T-helper 9 cell (primary cell): ENCODE measurements at places on chromosomes 7 and 10.

DNA sequence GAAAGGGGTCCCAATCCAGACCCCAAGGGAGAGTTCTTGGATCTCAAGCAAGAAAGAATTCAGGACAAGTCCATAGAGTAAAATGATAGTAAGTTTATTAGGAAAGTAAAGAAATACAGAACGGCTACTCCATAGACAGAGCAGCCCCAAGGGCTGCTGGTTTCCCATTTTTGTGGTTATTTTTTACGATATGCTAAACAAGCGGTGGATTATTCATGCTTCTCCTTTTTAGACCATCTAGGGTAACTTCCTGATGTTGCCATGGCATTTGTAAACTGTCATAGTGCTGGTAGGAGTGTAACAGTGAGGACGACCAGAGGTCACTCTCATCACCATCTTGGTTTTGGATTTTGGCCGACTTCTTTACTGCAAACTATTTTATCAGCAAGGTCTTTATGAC lies 1033.4 kb downstream of the SORCS3 start:
- no peak for DNase-seq

DNA sequence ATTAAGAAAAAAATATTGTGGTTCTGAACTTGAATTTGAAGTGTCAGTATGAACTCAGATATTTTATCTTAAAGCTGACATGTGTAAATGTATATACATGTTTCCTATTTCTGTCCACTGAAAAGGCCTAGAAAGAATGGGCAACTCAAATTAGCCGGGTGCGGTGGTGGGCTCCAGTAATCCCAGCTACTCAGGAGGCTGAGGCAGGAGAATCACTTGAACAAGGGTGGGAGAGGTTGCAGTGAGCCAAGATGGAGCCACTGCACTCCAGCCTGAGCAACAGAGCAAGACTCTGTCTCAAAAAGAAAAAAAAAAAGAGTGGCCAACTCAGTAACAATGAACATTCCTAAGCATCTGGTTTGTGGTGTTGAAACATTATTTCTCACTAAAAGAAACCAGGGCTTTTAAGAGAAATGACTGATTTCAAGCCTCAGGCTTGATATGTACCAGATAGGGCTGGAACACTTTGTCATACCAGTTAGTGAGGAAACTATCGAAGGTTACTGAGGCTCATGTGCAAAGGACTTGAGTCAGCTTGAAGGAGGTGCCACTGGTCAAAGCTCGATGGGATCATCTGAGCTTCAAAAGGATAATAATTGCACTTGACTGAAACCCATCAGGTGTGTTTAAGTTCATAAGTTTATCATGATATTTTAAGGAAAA lies 40.5 kb downstream of the AOAH start:
- no peak for DNase-seq

DNA sequence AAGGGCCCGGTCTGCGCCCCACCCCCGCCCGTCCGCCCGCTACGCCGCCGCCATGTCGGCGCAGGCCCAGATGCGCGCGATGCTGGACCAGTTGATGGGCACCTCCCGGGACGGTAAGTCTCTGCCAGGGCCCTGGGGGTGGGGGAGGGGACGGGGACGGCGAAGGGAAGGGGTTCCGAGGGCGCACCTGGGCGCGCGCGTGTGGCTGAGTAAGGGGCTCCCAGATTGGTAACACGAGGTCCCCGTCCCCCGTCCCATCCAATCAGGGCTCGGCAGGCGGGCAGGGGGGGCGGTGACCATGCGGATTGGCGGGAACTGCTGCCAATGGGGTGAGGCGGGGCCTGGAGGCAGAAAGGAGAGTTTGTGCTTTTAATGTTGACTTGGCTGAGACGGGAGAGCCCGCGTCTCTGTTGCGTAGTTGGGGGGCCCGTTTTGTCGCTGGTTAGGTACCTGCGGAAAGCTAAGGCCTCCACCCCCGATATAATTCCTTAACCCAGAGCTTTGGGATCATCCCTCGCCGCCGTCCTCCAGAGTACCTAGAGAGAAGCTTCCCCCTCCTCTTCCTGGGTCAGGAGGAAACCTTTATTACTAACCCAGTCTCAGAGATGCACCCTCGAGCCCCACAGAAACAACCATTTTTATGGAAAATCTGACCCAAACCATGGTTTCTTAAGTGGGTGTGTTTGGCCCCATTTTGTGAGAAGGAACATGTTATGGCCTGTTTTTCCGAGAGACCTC lies 685 bp downstream of the LUC7L2 start:
- DNase-seq: peak; percentile 96

DNA sequence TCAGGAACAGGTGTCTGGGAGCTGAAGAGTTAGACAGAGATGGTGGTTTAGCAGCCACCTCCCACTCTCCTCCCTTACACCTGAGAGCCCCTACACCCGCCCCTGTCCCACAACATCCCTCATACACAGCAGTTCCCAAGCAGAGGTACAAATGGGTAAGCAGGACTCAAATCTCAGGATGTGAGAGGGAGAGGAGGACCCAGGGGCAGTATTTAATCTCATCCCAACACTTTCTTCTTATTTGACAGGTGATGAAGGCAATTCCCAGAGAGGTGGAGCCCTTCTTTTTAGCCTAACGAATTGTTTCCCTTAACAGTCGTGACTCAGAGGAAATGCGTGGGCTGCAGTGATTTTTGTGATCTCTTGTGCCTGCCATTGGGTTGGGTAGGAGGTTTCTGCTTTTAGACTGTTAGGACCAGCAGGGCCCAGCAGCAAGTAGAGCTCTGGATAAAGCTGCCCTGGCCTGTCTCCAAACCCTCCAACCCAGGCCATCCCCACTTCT lies 191.3 kb downstream of the HECW1 start:
- no peak for DNase-seq

DNA sequence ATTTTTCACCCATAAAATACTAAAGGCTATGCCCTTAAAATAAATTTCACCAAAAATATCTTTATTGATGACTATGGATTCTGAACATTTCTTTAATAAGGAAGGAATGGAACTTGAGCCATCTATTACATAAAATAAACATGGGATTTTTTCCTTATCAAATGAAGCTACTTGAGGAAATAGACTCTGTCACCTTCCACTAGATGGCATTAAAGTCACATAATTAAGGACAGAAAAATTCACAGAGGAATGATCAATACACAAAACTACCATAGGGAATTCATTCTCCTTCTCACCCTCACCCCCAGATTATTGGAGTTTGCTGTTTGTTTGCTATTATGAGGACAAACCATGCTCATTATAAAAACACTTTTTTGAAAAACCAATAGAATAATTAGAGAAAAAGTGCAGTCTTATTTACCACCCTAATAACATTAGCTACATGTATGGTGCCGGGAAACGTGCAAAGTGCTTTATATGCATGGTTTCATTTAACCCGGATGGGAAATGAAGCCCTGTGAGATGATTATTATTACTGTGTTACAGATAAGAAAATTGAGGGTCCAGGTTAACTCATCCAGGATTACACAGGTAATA lies 21.1 kb upstream of the FOXI2 start:
- DNase-seq: no peak

- DNase-seq: no peak
Measured at GRCh38 chr10:64733980-64734379, 1212.8 kb downstream of the REEP3 start.

GRCh38 chr7:94492601-94493000 lies 17.0 kb upstream of the CASD1 start:
- no peak for DNase-seq

- DNase-seq: no peak
Measured at GRCh38 chr7:35993676-35994606, 159.1 kb upstream of the EEPD1 start.

DNA sequence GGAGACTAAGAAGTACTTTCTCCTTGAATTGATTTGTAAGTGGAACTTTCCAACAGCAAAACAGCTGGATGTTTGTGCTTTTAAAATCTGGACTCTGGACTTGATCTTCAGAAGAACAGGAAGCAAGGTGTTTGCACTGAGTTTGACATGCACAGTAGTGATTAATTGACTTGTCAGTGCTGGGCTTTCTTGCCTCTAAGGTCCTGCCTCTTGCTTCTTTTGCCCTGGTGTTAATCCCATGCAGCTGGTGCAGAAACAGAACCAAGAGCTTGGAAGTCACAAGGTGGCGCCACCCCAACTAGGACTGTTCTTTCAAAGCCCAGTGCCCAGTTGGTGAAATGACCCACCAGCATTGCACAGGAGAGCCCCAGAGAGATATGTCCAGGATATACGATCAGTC lies 66.8 kb upstream of the SEPHS1 start:
- DNase-seq: no peak

DNA sequence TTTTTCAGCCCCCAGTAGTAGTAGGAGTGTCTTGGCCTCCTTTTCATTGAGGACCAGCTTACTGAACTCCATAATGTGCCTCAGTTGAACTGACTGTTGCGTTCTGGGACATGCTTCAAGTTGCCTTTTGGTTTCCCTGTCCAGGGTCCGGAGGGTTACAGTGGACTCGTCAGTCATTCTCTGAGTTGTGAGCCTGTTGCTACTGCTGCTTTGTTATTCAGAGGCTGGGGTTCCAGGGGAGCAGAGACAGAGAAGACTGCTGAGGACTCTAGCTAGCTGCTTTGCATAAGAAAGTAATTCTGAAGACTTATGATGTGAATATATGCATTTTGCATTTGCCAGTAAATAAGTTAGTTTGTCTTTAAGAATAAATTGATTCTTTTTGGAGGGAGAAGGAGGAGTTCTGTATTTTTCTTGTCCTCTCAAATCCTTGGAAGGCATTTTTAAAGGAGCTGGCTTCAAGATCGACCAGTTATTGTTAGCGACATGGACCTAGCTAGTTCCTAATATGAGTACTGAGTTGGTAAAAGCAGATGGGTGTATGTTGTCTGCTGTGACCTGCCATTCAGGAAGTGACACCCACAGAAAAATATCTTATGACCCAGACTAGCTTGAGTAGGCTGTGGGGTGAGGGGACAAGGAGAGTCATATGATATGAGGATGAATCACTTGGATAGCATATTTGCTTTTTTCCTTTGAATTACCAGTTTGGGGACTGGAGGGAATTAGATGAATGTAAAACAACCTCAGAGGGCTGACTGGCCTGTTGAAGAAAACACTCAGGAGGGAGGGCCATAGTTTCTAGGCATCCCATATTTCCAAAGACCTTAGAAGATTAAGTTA lies 8.3 kb downstream of the PI4K2A start:
- DNase-seq: no peak

- DNase-seq: no peak
Measured at GRCh38 chr10:49138361-49138891, 4.6 kb upstream of the FAM170B start.

DNA sequence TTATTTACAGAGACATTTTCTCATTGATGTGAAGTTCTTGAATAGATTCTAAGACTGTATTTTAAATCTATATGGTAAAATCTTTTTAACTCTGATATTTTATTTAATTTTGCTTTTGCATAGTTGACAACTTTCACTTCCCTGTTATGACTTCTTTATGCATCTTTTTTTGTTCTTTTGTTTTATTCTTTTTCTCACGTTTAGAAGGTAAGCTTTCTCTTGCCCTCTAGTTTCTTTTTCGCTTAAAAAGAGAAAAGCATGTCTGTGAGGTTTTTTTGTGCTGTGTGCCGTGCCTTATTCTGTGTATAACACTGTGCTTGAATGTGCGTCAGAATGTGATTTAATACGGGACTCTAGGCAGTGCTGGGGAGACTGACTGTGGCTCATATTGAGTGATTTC lies 74.7 kb downstream of the AP3M1 start:
- DNase-seq: no peak

DNA sequence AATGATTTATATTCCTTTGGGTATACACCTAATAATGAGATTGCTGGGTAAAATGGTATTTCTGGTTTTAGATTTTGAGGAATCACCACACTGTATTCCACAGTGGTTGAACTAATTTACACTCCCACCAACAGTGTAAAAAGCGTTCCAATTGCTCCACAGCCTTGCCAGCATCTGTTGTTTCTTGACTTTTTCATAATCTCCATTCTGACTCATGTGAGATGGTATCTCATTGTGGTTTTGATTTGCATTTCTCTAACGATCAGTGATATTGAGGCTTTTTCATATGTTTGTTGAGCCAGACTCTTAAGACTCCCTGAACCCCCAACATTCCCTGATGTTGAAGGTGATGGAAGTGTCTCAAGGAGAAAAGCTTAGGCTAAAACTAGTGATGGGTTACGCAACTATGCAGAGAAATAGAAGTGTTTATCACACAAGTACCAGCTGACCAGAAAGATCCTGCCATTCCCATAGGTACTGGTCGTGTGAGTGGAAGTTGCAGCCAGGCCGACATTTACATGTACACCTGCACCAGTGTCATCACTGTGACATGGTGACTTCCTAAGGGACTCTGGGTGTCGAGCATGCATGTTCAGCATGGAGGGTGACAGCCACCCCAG lies 711.2 kb upstream of the NRP1 start:
- no peak for DNase-seq

DNA sequence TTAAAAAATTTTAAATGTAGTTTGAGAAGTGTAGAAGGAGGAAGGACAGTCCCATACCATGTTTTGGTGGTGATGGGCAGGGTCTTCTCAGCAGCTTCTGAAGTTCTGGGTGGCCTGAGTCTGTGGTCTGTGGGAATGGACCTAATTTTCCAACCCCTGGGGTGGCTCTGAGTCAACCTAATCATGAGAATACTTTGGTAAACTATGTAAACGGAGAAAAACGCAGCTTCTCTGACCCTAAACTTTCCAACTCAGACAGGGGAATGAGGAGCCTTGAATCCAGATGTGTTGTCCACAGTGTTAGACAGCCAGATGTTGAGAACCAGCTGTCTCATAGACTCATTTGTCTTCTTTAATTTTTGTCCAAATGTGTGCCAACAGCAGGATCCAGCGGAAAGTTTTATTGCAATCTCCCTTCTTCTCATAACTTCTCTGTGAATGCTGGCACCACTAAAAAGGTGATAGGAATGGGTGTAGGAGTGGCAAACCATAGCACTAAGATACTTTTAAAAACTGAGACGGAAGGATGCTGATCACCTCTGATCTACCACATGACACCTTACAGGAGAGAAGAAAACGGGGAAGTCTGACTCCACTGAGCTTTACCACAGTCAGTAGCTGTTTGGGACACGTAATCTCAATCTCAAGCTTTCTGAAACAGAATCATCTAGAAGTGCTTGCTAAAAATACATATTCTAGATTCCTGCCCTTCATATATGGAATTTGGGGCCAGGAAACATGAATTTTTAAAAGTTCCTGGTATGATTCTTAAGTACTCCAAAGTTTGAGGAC lies 90.5 kb upstream of the PHYHIPL start:
- DNase-seq: no peak

GRCh38 chr7:435630-436366 lies 83.8 kb downstream of the PDGFA start:
- no peak for DNase-seq

GRCh38 chr7:40219917-40220316 lies 85.1 kb downstream of the SUGCT start:
- DNase-seq: no peak

DNA sequence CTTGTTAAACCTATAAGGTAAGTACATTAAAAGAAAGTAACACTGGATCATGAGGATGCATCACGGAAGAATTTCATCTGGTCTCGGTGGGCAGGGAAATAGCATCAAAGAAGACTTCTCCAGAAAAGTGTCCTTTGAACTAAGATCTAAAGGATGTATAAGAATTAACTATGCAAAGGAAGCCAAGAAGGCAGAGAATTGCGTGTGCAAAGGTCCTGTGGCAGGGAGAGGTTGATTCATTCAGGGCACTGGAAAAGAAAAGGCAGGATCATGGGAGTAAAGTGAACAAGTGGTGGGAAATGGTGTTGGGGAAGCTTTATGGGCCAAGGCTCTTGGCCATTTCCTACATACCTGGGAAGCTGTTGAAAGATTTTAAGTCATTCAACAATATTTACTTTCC lies 288.3 kb downstream of the SFMBT2 start:
- no peak for DNase-seq

GRCh38 chr10:84340187-84340586 lies 11.8 kb downstream of the CCSER2 start:
- no peak for DNase-seq
